Cardiac fibroblast (primary cell): ENCODE measurements at places on chromosomes 5 and 9.

DNA sequence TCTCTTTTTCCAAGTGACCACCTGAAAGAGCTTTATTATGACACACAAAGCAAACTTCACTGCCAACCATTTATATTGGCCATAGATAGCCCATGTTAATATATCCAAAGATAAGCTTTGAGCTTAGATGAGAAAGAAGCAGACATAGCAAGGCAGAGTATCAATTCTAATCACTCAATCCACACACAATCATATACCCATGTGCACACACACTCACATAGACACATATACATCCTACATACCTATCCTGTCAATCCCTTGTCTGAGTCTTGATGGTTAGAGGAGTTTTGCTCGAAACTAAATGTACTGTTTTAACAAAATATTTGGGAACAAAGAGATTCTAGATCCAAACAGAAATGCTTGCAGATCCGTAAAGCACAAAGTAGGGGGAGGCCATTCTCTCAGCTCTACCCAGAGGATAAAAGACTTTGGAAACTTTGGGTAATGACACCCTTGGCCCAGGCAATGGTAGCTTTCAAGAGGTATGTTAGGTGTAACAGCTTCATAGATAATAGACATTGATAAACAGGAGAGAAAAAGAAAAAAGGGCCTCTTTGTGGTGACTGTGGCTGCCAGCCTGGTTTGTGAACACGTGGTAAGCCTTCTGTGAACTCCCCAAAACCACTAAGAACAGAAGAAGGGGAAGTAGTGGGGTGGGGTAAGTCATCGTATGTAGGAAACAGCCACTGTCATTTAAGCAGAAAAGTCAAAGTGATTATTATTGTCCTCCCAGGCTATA lies 121.6 kb downstream of the TLR4 start:
- DNase-seq: no peak

- no peak for DNase-seq
Measured at GRCh38 chr5:390623-391491, 52.1 kb upstream of the EXOC3 start.

DNA sequence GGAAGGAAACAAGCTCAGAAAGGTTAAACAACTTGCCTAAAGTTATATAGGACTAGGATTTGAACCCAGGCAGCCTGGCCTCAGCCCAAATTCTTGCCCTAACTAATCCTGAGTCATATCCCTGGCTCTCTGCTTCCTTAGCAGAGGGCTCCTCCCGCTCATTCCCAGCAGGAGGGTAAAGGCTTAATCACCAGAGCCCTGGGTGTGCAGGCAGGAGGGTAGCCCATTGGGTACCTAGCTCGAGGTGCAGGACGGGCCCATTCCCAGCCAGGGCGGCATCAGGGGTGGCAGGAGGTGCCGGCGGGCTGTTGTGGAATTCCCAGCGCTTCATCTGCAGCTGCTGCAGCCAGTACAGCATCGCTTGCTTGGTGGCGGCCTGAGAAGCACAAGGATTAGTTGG lies 3.9 kb downstream of the TBC1D2 start:
- peak; percentile 74 for DNase-seq

GRCh38 chr5:12323637-12324229 lies 419.5 kb upstream of the CTNND2 start:
- DNase-seq: no peak

GRCh38 chr9:96299823-96300222 lies 2.2 kb downstream of the HSD17B3 start:
- peak; percentile 20 for DNase-seq
